ENCODE measurements at places on chromosomes 5 and 9.

DNA sequence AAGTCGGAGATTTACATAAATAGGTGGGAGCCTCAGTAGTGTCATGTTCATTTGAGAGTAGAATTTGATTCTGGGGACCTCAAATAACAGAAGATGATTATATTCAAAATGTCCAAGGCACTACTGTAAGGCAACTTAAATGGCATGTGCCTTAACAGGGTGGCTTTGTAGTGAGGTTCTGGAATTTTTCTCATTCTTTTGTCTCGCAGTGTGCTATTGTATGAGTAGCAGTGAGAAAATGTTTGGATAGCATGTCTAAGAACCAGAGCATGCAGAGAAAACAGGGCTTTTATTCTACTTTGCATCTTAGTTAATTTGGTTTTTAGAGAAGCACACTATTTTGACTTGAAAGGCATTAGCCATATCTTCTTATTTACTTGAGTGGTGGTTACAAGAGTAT lies 25.0 kb downstream of the MAST4 start:
- no peak for DNase-seq

- no peak for DNase-seq
Observed at GRCh38 chr5:27437594-27438200, 399.3 kb upstream of the CDH9 start.

- no peak for DNase-seq
Observed at GRCh38 chr9:16659096-16659495, 211.4 kb downstream of the BNC2 start.

DNA sequence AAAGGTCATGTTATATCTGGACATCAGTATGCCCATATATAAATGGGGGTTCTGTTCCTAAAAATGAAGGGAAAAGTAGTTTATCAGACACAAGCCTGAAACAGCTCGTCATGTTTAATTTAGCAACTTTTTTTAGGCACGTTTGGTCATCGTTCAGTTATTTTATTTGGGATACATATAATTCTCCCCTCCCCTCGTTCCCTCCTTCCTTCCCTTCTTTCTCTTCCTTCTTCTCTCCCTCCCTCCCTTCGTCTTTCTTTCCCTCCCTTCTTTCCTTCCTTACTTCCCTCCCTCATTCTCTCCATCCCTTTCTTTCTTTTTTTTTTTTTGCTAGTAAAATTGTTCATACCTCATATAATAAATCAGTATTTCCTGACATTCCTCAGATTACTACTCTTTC lies 3.4 kb downstream of the PPWD1 start:
- no peak for DNase-seq

Data from neural crest cell (in vitro differentiated cells).